ENCODE measurements at places on chromosomes 3 and 15.

- DNase-seq, result peak; percentile 50
Observed at GRCh38 chr15:45157974-45158373, 28.2 kb downstream of the DUOX1 start.

DNA sequence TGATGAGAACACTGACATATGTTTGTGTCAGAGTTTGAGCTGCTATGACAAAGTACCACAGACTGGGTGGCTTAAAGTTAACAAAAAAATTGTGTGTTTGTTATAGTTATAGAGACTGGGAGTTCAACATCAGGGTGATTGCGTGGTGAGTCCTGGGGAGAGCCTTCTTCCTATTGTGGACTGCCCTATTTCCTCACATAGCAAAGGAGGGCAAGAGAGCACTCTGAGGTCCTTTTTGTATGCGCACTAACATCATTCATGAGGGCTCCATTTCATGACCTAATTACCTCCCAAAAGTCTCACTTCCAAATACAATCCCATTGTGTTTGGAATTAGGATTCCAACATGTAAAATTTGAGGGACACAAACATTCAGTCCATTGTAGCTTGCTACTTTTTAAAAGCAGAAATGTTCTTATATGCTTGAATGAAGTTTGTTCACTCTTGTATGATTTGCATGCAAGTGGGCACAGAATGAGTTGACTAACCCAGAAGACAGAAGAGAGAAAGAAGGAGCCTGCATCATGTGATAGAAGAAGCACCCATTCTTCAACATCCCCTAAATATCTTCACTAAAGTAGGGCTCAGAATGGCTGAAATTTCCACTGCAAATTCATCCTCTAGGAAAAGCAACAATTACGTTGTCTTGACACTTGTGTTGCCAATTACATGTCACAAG is 18.9 kb upstream of the ALCAM start:
- no peak for DNase-seq

- peak; percentile 64 for DNase-seq
Observed at GRCh38 chr15:79091204-79091867, 756 bp upstream of the RASGRF1 start.

- DNase-seq, result no peak
Observed at GRCh38 chr15:42042602-42043400, 22.0 kb upstream of the PLA2G4E start.

GRCh38 chr15:43268111-43269105 is 1.7 kb upstream of the TGM5 start:
- DNase-seq, result no peak

GRCh38 chr3:71035314-71035713 is 548.2 kb downstream of the FOXP1 start:
- no peak for DNase-seq

- DNase-seq, result no peak
Observed at GRCh38 chr15:23532024-23532423, 33.5 kb upstream of the MKRN3 start.

GRCh38 chr3:124094496-124094895 is 102.6 kb upstream of the ROPN1 start:
- no peak for DNase-seq

DNA sequence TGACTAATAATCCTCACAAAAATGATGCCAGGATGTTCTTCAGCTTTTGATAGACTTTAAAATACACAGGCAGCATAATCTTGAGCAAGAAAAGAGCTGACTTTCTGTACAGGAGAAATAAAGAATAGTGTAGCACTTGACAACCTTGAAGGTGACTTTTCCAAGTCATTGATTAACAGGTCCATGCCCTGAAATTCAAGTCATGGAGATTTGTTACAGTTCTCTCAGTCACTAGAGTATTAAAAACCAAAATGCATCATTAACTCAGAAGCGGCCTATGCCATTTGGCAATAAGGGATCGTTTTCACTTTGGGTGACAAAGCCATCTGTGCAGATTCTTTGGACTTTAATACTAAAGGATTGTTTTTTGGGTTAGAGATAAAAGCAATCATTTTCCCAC is 692.7 kb upstream of the SGO1 start:
- DNase-seq, result no peak

- DNase-seq, result no peak
Observed at GRCh38 chr3:152071924-152072323, 196.8 kb upstream of the MBNL1 start.

GRCh38 chr15:89104172-89104564 is 15.9 kb downstream of the ABHD2 start:
- DNase-seq, result no peak

DNA sequence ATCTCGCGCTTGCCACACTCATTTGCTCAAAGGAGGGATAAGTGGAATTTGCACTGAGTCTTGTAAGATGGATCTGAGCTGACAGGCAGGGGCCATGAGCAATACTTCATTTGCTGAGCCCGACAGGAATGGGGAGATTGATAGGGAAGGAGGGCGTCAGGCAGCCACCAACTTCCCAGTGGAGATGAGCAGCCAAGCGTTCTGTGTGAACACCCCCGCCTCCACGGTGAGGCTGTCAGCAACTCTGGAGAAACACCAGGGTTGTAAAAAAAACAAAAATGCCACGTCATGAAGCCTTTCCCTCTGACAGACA is 36.8 kb downstream of the TLE3 start:
- peak; percentile 48 for DNase-seq

DNA sequence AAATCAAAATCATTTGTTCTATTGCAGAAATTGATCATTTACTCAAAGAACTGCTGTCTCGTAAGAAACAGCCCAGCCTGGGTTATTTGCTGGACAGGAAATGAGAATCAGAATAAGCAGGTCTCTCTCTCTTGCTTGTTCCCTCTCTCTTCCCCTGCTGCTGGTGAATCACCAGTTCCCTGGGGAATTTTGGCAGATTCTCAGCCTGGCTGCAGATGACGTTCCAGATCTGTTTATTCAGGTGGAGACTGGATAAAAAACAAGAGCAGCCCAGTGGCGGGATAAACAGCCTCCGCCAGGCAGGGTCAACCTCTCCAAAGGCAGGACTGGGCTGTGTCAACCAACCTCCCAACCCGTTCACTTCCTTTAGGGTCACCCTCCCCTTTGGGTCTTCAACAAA is 72.1 kb downstream of the LRIG1 start:
- no peak for DNase-seq

DNA sequence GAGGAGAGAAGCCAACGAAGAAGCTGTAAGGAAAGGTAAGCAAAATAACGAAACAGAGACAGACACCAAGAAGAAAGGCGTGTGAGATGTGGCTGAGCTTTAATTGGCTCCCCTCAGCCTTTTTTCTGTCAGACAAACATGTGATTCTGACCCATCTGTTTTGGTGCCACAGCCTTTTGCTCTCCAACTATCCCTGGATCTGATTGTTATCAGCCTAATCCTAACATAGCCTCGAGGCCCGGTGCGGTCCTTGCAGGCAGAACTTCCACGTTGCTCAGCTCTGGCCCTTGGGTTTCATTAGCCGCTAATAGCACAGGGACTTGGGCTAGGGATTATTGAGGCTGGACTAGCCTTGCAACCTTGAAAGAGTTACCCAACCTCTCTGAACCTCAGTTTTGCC is 57.9 kb upstream of the CACNA2D3 start:
- DNase-seq, result no peak

DNA sequence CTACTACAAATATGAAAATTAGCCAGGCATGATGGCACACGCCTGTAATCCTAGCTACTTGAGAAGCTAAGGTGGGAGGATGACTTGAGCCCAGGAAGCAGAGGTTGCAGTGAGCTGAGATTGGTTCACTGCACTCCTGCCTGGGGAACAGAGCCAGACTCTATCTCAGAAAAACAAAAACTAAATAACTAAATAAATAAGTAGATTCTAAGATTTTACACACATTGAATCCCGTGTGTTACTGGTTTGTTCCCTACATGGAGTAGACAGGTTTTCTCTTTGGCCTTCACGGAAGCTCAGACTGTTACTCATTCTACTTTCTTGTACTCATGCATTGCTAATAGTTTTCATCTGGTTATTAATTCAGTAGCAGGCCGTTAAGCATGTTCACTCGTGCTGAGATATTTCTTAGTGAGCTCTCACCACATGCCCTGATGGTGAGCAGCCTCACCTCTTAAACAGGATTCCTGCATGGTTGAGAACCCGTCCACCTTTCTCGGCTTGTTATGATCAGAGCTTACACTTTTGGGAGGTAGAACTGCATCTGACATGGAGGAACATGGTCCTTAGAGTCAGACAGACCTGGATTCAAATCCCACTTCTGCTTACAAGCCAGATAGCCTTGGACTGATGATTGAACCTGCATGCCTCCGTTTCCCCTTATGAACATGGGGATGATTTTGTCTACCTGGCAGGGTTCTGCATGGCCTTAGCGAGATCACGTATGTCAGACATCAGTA is 49.1 kb downstream of the CMTM7 start:
- no peak for DNase-seq

- DNase-seq, result no peak
Observed at GRCh38 chr15:39359771-39360170, 221.1 kb upstream of the THBS1 start.

DNA sequence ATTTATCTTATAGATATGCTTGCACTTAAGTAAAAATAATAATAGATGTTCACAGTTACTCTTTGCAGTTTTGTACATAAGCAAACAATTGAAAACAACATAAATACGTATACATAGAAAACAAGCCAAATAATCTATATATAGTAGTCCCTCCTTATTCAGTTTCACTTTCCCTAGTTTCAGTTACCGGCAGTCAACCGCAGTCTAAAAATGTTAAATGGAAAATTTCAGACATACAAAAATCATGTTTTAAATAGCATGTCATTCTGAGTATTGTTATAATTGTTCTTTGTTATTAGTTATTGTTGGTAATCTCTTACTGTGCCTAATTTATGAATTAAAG is 262.0 kb downstream of the CGGBP1 start:
- DNase-seq, result no peak

DNA sequence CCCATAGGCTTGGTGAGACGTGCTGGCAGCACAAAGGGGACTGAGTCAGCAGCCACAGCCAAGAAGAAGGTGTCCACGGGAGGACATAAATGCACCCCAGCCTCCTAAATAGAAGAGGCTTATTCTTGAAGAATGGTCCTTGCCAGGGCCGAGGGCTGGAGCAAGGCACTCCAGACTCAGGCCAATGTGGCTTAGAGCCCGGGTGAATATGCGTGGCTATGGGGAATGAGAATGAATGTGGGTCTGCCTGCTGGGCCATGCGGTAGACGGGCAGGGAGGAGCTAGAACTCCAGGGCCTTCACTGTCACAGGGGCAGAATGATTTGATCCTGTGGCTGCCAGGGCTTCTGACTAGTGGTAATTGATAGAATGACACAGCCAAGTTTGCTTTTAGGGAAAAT is 34.0 kb downstream of the DHX30 start:
- DNase-seq, result no peak

GRCh38 chr3:55000546-55000945 is 72.7 kb upstream of the LRTM1 start:
- no peak for DNase-seq

DNA sequence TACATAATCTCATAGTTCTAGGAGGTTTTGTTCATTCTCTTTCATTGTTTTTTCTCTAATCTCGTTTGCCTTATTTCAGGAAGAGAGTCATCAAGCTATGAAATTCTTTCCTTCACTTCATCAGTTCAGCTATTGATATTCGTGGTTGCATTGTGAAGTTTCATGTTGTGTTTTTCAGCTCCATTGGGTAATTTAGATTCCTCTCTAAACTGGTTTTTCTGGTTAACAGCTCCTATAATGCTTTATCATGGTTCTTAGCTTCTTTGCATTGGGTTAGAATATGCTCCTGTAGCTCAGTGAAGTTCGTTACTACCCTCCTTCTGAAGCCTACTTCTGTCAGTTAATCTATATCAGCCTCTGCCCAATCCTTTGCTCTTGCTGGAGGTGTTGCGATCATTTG is 69.4 kb upstream of the CD96 start:
- DNase-seq, result no peak

- DNase-seq, result no peak
Observed at GRCh38 chr15:39918688-39919385, 1.2 kb downstream of the GPR176 start.

GRCh38 chr3:101248736-101249135 is 71.6 kb downstream of the IMPG2 start:
- no peak for DNase-seq

DNA sequence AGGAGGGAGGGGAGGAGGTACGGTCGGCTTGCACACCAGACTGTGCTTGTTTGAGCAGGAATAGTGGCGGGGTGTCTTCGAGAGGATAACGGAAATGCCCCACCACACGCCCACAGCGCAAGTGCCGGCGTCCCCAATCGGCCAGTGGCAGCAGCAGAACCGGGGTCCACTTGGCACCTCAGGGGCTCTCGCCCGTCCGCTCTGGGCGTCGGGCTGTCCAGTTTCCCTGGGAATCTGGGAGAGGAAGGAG is 53.7 kb downstream of the CCDC54 start:
- peak; percentile 74 for DNase-seq

GRCh38 chr15:43209059-43209824 is 11.6 kb downstream of the EPB42 start:
- DNase-seq, result no peak

- DNase-seq, result no peak
Observed at GRCh38 chr15:74201710-74202420, 722 bp downstream of the STRA6 start.

- DNase-seq, result no peak
Observed at GRCh38 chr3:195403841-195404408, 38.9 kb downstream of the ACAP2 start.

DNA sequence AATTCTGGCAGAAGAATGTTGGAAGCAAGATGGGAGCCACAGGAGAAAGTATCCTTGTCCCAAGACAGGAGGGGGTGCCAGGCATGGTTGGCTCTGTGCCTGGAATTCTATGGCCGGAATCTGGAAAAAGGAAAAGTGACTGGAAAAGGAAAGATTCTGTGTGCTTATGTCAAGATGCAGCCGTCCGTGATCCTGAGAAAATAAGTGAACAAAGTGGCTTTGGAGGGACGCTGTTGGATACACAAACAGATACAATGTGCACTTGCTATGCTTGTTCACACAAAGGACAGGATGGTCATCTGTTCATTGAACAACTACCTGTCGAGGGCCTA is 28.5 kb upstream of the MUC20 start:
- DNase-seq, result no peak

DNA sequence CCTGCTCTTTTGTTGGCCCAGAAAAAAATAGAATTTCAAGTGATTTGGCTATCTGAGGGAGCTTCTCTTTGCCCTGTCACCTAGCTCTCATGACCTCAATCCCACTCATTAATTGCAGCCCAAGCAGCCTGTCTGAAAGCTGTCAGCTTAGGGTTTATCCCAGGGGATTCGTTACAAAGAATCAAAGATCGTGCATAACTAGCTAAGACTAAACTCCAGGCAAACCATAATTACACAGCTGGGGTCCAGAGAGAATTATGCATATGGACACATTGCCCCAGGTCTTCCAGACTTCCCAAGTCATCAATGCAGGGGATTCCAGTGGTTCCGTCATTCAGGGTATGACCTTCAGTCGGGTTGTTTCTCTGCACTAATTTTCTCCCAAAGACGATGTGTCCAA is 91.6 kb upstream of the CBLB start:
- no peak for DNase-seq

- DNase-seq, result no peak
Observed at GRCh38 chr3:190746531-190746930, 116.0 kb downstream of the GMNC start.

Measured in nucleus accumbens (tissue), 56 donors.